ENCODE measurements at places on chromosomes 12 and 14. TPM values are rescaled to one million over a fixed set of nuclear protein-coding genes. Genes with fewer than 3 reads are reported as not detected.

- no peaks in the 10 kb centered on the region for H3K36me3 ChIP-seq
- DNase-seq: no peak
- H3K27me3 ChIP-seq: no peaks in the 10 kb centered on the region
- H3K27ac ChIP-seq: no peak overlapping the region
- H3K4me3 ChIP-seq: no peak overlapping the region
Observed at GRCh38 chr12:114275086-114275485, 130.9 kb downstream of the TBX5 start.

Gene CABP1
- total RNA-seq: 1.0 TPM

- no peak for DNase-seq
- no peaks in the 10 kb centered on the region for H3K36me3 ChIP-seq
- no peaks in the 10 kb centered on the region for H3K27me3 ChIP-seq
- no peak overlapping the region for H3K27ac ChIP-seq
Observed at GRCh38 chr12:47707905-47708543, 2.2 kb upstream of the RPAP3 start.

Gene OR6C2
- total RNA-seq: not detected

DNA sequence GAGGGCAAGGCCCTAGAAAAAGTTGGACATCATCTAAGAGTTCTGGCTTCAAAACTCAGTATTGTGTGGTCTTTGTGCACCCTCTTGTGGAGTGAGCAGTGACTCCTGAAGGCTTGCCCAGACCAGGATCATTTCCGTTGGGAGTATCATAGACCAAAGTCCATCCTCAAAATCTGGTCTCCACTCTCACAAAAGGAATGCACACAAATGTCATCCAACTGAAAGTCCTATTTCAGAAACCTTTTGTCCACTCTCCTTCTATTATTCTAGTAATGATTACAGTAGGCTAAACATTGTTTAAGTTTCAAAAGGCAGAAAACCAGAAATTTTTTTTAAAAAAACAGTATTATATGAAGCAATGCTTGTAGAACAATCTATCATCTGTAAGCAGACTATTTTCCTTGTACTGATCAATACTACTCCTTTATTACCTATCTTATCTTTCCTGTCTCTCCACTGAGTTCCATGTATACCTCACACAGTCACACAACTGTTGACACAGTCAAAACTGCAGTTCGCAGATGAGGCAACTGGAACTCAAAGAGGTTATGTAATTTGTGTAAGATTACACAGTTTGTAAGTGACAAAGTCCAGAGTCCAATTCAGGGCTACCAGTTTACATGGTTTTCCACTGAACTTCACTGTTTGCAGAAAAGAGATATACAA is 41.4 kb downstream of the COX16 start:
- H3K4me1 ChIP-seq: peaks cover 31% of the 10 kb centered on the region
- peak overlapping the region; percentile 79 for H3K27ac ChIP-seq
- DNase-seq: peak; percentile 65
- H3K36me3 ChIP-seq: no peaks in the 10 kb centered on the region
- H3K4me3 ChIP-seq: no peak overlapping the region

GRCh38 chr14:77917491-77918201 is 117.7 kb downstream of the ADCK1 start:
- no peak for DNase-seq
- H3K4me1 ChIP-seq: no peaks in the 10 kb centered on the region
- no peak overlapping the region for H3K4me3 ChIP-seq
- H3K27ac ChIP-seq: no peak overlapping the region
- no peaks in the 10 kb centered on the region for H3K27me3 ChIP-seq

- peak; percentile 19 for DNase-seq
- H3K4me3 ChIP-seq: peak within 1 kb of the TSS; percentile 75
- H3K27ac ChIP-seq: peak within 1 kb of the TSS; percentile 70
- H3K36me3 ChIP-seq: no peaks in the 10 kb centered on the region
- no peaks in the 10 kb centered on the region for H3K27me3 ChIP-seq
- H3K4me1 ChIP-seq: peaks cover 20% of the 10 kb centered on the region
Observed at GRCh38 chr12:93571925-93572711, at the start of gene SOCS2. TSS of gene SOCS2 (plus strand) at chr12:93572675. CDS start at chr12:93572898, 223 bp downstream.

DNA sequence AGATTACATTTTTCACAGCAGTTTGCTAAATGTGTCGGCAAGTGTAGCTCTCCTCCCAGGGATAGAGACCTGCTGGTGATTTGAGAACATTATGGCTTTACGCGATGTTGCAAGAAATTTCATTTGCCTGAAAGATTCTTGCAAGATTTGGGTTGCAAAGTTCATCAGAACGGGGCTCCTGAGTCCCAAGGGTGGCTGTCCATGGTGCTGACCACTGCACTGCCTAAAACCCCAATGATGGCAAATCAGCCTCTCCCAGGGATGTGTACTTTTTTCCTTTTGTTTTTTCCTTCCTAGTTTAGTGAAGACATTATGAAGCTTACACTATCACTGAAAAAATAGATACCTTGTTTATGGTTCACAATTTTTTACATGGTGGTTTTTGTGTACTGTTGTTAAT is 85.4 kb downstream of the WSCD2 start:
- no peak for DNase-seq
- no peak overlapping the region for H3K4me3 ChIP-seq
- no peaks in the 10 kb centered on the region for H3K36me3 ChIP-seq
- no peaks in the 10 kb centered on the region for H3K4me1 ChIP-seq
- H3K27ac ChIP-seq: no peak overlapping the region

- peaks cover 24% of the 10 kb centered on the region for H3K4me1 ChIP-seq
- H3K27ac ChIP-seq: no peak overlapping the region
- H3K4me3 ChIP-seq: no peak overlapping the region
- H3K27me3 ChIP-seq: no peaks in the 10 kb centered on the region
Observed at GRCh38 chr12:101750152-101750551, 10.9 kb upstream of the SYCP3 start.

- no peaks in the 10 kb centered on the region for H3K4me1 ChIP-seq
- no peaks in the 10 kb centered on the region for H3K36me3 ChIP-seq
- H3K27me3 ChIP-seq: no peaks in the 10 kb centered on the region
- H3K27ac ChIP-seq: no peak overlapping the region
- H3K4me3 ChIP-seq: no peak overlapping the region
Observed at GRCh38 chr12:58548801-58549200, 371.5 kb downstream of the LRIG3 start.

GRCh38 chr12:65993173-65993572 is 137.4 kb downstream of the LLPH start:
- no peak overlapping the region for H3K4me3 ChIP-seq
- H3K27me3 ChIP-seq: no peaks in the 10 kb centered on the region
- H3K27ac ChIP-seq: no peak overlapping the region
- no peaks in the 10 kb centered on the region for H3K4me1 ChIP-seq
- no peaks in the 10 kb centered on the region for H3K36me3 ChIP-seq

DNA sequence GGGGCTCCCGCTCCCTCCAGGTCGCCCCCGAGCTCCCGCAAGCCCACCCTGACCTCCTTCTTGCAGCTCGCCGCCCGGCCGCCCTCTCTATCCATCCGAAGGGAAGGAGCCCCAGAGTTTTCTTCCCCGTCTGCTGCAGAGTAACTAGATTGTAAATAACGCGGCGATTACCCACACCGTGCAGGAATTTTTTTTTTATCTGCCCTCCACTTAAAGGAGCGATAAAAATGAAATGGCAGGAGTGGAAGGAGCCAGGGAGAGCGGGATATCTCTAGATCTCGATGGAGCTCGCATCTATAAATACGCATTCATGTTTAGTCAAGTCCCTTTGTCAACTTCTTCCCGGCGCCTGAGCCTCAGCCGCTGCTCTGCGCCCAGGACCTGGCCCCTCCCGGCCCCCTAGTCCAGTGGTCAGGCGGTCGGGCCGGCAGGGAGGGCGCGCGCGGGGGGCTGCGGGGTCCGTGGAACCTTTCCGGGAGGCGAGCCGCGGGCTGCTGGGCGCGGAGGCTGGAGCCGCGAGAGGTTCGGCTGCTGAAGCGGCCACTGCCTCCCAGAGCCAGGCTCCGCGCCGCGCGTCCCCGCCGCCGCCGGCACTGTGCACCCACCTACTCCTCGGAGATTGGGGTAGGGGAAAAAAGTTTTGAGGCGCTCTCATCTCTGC is 386.0 kb downstream of the BCAT1 start:
- no peaks in the 10 kb centered on the region for H3K36me3 ChIP-seq
- H3K27me3 ChIP-seq: no peaks in the 10 kb centered on the region
- no peak for DNase-seq
- peaks cover 16% of the 10 kb centered on the region for H3K4me1 ChIP-seq
- H3K27ac ChIP-seq: peak overlapping the region; percentile 13

GRCh38 chr14:80628547-80628946 is 313.0 kb downstream of the CEP128 start:
- no peak overlapping the region for H3K4me3 ChIP-seq
- no peaks in the 10 kb centered on the region for H3K36me3 ChIP-seq
- peak; percentile 66 for DNase-seq
- H3K27me3 ChIP-seq: no peaks in the 10 kb centered on the region

DNA sequence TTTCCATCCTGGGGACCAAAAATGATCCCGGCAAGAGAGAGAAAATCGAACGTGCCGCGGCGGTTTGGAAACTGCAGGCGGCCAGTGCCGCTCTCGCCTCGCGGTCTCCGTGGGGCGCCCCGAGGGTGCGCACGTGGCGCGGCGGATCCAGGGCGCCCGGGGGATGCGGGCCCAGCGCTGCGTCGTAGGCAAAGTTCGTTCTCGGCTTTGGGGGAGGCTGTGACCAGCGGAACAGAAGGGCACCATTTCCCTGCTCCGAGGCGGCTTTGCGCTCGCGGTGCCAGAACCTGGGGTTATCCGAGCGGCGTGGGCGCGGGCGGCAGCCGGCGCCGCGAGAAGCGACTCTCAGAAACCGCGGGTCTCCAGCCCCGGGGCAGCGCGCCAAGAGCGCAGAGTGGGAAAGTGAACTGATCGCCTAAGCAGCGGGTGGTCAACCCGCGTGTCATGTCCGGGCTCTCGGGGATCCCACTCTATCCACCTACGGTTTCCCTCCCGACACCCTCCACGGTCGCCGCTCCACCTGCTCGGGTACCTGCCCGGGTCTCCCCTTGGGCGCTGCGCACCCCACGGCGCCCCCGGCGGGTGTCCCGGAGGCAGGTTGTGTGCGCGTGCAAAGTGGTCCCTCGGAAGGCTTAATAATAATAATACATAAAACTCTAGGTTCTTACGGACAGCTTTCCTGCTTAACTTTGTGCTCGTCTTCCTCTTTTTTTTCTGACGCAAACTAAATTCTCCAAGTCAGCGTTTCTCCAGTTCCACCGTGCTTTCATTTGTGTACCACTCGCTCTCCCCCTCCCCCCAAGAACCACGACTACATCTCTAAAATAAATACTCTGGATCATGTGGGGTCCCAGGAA is 1.2 kb downstream of the ESRRB start:
- no peaks in the 10 kb centered on the region for H3K36me3 ChIP-seq
- peaks cover 19% of the 10 kb centered on the region for H3K4me1 ChIP-seq
- no peak for DNase-seq
- no peaks in the 10 kb centered on the region for H3K27me3 ChIP-seq
- H3K27ac ChIP-seq: no peak overlapping the region

- H3K27me3 ChIP-seq: no peaks in the 10 kb centered on the region
- H3K4me3 ChIP-seq: no peak overlapping the region
- no peaks in the 10 kb centered on the region for H3K36me3 ChIP-seq
Observed at GRCh38 chr12:115648463-115648862, 629.0 kb downstream of the MED13L start.

DNA sequence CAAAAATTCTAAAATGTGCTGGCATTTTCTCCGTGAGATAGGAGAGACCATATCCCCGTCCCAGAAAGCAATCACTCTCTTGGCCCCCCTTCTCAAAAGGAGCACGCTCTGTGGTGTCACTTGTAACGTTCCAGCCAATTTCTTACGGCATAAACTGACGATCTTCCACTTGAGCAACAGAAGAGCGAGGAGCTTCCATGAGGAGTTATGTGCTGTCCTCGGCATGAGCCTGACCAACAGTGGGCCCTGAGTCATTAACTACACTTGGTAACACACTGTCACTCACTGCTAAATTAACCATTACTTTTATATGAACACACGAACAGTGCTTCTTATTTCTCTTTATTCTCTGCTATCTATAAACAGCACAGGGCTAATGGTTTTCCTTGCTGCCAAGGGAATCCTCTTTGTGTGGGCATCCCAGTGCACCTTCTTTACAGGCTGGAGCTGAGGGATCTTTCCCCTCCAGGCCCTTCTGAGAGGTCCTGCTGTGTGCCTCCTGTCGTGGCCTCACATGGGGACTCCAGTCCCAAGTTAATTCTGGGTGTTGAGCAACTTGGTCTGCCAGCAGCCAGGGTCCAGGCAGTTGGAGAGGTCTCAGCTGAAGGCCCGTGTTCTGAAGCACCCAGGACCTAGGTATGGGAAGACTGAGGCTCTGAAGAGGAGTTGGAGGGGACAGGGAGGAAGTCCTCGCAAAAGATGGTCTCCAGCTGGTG is 9.4 kb downstream of the SLC6A13 start:
- H3K4me3 ChIP-seq: no peak overlapping the region
- H3K27ac ChIP-seq: no peak overlapping the region
- no peaks in the 10 kb centered on the region for H3K36me3 ChIP-seq
- no peaks in the 10 kb centered on the region for H3K27me3 ChIP-seq

Gene CCNK
- 9.6 TPM for total RNA-seq

DNA sequence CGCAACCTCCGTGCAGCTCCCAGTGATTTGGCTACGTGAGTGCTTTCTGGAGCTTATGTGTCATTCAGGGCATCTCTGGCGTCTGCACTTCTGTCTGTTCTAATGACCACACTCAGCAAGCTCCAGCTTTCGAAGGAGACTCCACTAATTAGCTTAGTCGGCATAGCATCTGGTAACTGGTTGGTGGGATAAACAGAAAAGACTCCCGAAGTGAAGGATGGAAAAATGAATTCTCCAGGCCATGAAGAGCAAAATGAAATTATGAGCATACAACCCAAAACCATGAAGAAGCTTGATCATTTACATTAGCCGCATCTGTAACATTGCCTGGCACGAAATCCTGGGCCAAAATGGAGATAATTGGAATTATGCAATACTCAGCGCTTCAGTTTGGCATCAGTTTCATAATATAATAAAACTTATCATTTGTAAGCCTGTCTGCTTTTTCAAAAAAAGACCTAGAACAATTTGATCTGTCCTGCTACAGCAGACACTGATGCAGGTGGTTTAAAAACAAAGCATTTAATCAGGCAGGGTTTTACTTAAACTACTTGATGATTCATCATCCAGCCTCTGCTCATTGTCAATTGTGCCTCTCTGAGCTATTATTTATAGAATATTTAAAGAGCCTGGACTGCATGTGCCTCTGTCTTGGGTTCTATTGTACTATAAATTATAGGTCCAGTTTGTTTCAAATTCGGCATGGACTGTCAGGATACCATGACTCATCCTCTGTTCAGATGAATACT is 87.4 kb downstream of the SYT1 start:
- no peaks in the 10 kb centered on the region for H3K36me3 ChIP-seq
- no peaks in the 10 kb centered on the region for H3K27me3 ChIP-seq
- no peaks in the 10 kb centered on the region for H3K4me1 ChIP-seq
- no peak overlapping the region for H3K27ac ChIP-seq

GRCh38 chr12:82904219-82904790 is 217.6 kb downstream of the TMTC2 start:
- no peak overlapping the region for H3K4me3 ChIP-seq
- no peak overlapping the region for H3K27ac ChIP-seq
- H3K36me3 ChIP-seq: no peaks in the 10 kb centered on the region
- DNase-seq: no peak
- H3K27me3 ChIP-seq: no peaks in the 10 kb centered on the region

Gene MNAT1
- total RNA-seq: 14.0 TPM

DNA sequence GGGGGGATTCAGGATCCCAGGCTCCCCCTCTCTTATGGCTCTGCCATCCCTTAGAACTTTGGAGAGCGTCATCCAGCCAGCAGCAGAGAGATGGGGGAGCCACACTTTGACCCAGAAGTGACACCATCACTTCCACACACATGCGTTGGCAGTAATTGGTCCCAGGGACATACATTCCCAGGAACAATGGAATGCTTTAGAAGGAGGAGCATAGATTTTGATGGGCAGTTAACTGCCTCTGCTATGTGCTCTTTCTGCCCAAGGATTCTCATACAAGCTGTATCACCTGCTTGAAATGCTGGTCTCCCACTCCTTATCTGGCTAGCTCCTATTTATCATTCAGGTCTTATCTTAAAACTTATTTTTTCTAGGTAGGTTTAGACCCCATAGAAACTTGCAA is 109.0 kb upstream of the RPH3A start:
- no peak for DNase-seq
- H3K27me3 ChIP-seq: no peaks in the 10 kb centered on the region
- no peaks in the 10 kb centered on the region for H3K4me1 ChIP-seq
- no peak overlapping the region for H3K4me3 ChIP-seq
